ENCODE measurements at places on chromosomes 16 and 17. TPM values are rescaled to one million over a fixed set of nuclear protein-coding genes. Genes with fewer than 3 reads are reported as not detected.

RASL10B gene
- 0.11 TPM for total RNA-seq

DNA sequence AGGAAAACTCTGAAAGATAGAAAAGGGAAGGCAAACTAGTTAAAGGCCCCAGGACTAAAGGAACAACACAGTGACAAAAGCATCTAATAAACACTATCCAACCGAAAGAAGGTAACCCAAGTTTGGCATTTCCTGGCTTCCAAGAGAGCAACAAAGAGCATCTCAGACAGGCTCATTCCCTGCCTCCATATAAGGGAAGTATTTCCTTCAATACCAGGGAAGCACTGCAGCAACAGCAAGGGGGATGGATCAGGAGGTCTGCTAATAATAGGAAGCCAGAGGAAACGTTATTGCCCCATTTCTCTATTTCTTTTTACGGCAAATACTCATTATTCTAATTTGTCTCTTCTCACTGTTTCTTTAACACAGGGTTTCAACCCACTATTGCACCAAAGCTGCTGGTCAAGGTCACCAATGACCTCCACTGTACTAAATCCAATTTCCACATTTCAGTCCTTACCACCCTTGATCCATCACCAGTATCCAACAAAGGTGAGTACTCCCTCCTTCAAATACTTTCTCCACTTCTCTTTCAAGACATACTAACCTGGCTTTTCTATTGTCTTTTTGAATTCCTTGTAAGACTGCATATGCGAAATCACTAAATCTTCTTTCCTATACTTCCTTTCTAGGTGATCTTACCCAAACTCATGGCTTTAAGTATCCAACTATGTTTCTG is 86.1 kb downstream of the KANSL1 start:
- H3K36me3 ChIP-seq, result no peaks in the 10 kb centered on the region
- H3K27me3 ChIP-seq, result no peaks in the 10 kb centered on the region
- no peak for DNase-seq
- H3K27ac ChIP-seq, result no peak overlapping the region
- no peak overlapping the region for H3K4me3 ChIP-seq

DNA sequence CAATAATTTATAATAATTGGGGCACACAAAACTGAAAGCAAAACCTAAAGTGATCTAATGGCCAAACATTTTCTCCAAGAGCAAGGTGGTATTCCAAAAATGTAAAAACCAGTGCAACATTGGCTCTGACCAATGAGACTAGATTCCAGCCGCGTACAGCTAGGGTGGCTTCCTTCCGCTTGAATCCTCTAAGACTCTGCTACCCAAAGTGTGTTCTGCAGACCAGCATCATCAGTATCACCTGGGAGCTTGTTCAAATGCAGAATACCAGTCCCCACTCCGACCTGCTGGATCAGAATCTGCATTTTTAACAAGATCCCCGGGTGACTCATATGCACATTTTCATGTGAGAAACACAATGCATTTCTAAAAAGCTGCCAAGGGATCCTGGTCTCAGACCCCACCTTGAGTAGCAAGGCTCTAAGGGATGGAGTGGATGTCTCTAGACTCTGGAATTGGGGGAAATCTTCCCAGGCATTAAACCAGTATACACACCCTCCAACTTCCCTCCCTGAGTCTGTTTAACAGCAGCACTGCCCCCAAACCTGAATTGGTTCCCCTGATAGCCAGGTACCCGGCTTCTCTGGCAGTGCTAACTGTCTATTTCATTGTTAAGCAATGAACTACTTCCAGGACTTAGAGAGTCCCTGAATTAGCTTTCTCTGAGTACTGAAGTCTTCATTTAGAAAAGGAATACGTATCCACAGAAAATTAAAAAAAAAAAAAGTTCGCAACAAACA is 118.2 kb downstream of the HS3ST2 start:
- H3K4me1 ChIP-seq, result no peaks in the 10 kb centered on the region
- H3K27ac ChIP-seq, result no peak overlapping the region
- H3K4me3 ChIP-seq, result no peak overlapping the region
- no peaks in the 10 kb centered on the region for H3K36me3 ChIP-seq
- no peak for DNase-seq

GRCh38 chr17:46943501-46944393 is 20.8 kb downstream of the GOSR2 start:
- peaks cover 10% of the 10 kb centered on the region for H3K36me3 ChIP-seq
- H3K4me3 ChIP-seq, result no peak overlapping the region
- H3K4me1 ChIP-seq, result peaks cover 28% of the 10 kb centered on the region
- no peaks in the 10 kb centered on the region for H3K27me3 ChIP-seq
- DNase-seq, result peak; percentile 43
- H3K27ac ChIP-seq, result no peak overlapping the region

GRCh38 chr16:50197582-50197981 is 44.5 kb downstream of the TENT4B start:
- no peaks in the 10 kb centered on the region for H3K36me3 ChIP-seq
- no peak overlapping the region for H3K27ac ChIP-seq
- no peak for DNase-seq
- H3K27me3 ChIP-seq, result no peaks in the 10 kb centered on the region
- peaks cover 13% of the 10 kb centered on the region for H3K4me1 ChIP-seq
- no peak overlapping the region for H3K4me3 ChIP-seq

DNA sequence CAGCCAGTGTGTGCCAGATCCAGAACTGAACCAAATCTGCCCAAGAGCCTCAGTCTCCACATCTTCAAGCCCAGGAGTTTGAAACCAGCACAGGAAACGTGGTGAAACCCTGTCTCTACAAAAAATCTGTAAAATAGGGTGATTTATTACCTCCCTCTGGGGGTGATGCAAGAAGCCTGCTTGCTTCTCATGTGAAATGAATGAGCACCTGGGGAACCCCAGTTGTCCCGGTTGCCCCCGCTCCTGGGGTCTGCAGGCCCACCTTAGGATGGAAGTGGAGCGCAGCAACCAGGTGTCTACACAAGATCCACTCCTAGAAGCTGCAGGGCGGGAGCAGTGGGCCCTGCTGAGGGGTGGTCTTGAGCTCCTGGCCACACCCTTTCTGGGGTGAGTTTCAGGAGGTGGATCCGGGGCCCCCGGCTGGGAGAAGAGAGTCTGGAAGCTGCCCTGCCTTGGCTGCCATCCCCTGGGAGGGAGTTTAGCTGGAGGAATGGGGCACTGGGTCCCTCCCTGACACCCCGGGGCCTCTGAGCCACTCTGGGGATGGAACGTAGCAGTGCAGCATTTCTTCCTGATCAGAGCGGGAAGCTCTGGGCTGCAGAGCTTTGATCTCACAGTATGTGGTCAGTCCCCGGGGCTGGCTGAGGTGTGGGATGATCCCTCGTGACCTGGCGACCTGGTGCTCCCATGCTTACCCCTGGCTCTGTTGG is 117.8 kb downstream of the RAB11FIP4 start:
- H3K4me1 ChIP-seq, result no peaks in the 10 kb centered on the region
- no peak for DNase-seq
- no peaks in the 10 kb centered on the region for H3K27me3 ChIP-seq
- no peaks in the 10 kb centered on the region for H3K36me3 ChIP-seq
- no peak overlapping the region for H3K4me3 ChIP-seq

GNAO1 gene
- total RNA-seq, result 3.9 TPM

DNA sequence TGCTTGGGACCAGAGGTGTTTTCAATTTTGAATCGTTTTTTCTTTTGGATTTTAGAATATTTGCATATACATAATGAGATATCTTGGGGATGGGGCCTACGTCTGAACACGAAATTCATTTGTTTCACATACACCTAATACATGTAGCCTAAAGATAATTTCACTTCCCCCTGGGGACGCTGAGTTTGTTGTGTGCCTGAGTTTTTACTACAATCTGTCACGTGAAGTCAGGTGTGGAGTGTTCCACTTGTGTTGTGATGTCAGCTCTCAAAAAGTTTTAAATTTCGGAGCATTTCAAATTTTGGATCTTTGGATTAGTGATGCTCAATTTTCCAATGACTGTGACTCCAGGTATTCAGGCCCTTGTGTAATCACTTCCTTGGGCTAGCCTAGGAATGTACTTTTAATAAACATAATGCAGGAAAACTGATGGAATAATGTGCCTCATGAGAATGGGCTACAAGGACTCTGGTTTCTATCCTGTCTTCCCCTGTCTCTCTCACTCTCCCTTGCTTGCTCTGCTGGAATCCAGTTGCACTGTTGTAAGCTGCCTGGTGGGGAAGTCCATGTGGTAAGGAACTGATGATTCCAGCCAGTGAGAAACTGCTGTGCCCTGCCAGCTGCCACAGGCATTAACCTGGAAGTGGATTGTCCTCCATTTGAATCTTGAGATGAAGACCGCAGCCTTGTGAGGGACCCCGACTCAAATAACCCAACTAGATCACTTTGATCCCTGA is 403.8 kb downstream of the SHISA9 start:
- H3K27ac ChIP-seq, result peak overlapping the region; percentile 88
- no peak for DNase-seq
- no peaks in the 10 kb centered on the region for H3K36me3 ChIP-seq
- no peak overlapping the region for H3K4me3 ChIP-seq
- H3K4me1 ChIP-seq, result peaks cover 44% of the 10 kb centered on the region

GRCh38 chr17:81513753-81514488 is 1.3 kb upstream of the ACTG1 start:
- H3K36me3 ChIP-seq, result peaks cover 32% of the 10 kb centered on the region
- H3K4me3 ChIP-seq, result peak overlapping the region; percentile 76
- H3K27me3 ChIP-seq, result no peaks in the 10 kb centered on the region
- H3K27ac ChIP-seq, result peak overlapping the region; percentile 96
- H3K4me1 ChIP-seq, result peaks cover 23% of the 10 kb centered on the region

- no peak for DNase-seq
- no peak overlapping the region for H3K4me3 ChIP-seq
- no peak overlapping the region for H3K27ac ChIP-seq
- no peaks in the 10 kb centered on the region for H3K4me1 ChIP-seq
Measured at GRCh38 chr17:82400830-82401229, 17.3 kb upstream of the HEXD start.

DNA sequence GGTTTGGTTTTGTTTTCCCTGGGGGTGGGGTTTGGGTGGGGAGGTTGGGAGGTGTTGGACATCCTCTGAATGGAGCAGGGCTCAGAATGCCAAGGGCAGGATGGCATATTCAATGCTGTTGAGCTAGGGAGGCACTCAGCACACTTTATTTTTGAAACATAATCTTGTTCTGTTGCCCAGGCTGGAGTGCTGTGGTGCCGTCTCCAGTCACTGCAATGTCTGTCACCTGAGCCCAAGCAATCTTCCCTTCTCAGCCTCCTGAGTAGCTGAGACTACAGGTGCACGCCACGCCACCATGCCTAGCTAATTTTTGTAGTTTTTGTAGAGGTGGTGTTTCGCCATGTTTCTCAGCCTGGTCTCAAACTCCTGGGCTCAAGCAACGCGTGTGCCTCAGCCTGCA is 186.1 kb downstream of the RPTOR start:
- no peaks in the 10 kb centered on the region for H3K4me1 ChIP-seq
- no peak for DNase-seq
- H3K27ac ChIP-seq, result no peak overlapping the region
- no peak overlapping the region for H3K4me3 ChIP-seq

DNA sequence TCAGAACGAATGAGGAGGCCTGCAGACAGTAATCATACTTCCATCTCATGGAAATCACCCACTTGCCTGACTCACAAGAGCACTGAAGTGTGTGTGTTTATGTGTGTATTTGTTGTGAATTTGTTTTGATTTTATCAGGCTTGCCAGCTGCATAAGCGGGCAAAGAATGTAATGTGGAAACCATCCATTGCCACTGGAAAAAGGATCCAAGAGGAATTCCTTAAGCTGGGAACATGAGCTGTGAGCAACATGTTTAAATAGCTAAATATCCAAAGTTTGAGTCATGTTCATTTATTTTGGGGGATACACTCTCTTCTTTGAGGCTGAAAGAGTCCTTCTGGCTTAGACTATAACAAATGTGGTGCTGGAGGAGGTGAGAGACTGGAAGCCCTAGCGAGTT is 198.4 kb upstream of the TBX2 start:
- H3K27ac ChIP-seq, result no peak overlapping the region
- H3K4me3 ChIP-seq, result no peak overlapping the region
- DNase-seq, result no peak
- H3K27me3 ChIP-seq, result no peaks in the 10 kb centered on the region

JPT2 gene
- 199 TPM for total RNA-seq

DNA sequence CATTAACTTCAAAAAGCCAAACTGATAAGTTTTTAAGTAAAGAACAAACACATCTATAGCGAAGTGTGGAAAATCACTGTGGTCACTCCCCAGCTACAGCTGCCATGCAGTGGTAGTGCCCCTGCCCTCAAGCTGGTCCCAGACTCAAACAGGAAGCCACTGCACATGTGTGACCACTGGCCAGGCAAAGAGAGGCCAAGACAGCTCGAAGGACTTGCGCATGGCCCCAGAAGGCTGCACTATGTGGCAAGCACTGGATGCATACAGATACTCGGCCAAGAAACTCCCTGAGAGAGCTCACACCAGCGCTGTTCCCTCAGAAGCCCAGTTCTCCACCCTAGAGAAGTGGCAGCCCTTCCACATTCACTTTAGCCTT is 82.4 kb downstream of the ANKRD11 start:
- H3K4me3 ChIP-seq, result no peak overlapping the region
- H3K36me3 ChIP-seq, result no peaks in the 10 kb centered on the region
- no peaks in the 10 kb centered on the region for H3K27me3 ChIP-seq

GRCh38 chr17:1109606-1110540 is 69.9 kb downstream of the ABR start:
- H3K27ac ChIP-seq, result peak overlapping the region; percentile 97
- no peaks in the 10 kb centered on the region for H3K27me3 ChIP-seq
- H3K4me1 ChIP-seq, result peaks cover 55% of the 10 kb centered on the region
- peak overlapping the region; percentile 89 for H3K4me3 ChIP-seq
- peak; percentile 40 for DNase-seq

WFIKKN2 gene
- not detected for total RNA-seq

- H3K4me1 ChIP-seq, result peaks cover 14% of the 10 kb centered on the region
- H3K4me3 ChIP-seq, result no peak overlapping the region
- H3K36me3 ChIP-seq, result no peaks in the 10 kb centered on the region
- no peak overlapping the region for H3K27ac ChIP-seq
Measured at GRCh38 chr17:40824015-40824832, 1.8 kb upstream of the KRT10 start.

HID1 gene
- total RNA-seq, result 32.1 TPM

DNA sequence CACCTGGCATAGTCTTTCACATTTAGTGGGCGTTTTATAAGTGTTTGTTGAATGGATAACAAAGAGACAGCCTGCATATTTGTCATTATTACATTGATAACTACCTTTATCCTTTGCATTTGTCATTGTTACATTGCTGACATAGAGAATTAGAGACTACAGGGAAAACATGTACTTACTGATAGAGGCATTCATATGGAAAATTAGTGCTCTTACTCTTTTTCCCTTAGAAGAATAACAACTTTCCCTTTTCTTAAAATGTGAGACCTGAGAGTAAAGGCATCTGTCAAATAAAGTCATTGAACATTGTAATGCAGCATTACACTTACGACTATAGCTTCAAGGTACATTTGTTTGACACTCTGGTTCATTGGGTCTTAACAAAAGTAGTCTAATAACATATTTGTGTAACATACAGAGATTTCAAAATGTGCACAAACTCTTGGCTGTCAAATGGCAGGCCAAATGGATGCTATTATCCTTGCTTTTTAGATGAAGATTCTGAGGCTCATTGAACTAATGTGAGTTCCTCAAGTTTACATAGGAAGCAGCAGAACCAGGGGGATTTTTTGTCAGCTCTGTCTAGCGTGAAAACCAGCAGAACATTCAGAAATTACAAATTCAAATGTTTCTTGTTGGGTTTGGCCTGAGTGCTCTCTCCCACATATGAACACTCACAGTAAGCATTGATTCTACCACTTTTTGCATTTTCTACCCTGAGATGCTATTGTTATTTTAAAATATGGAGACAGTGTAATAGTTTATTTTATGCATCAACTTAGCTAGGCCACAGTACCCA is 28.5 kb downstream of the SMIM36 start:
- H3K27ac ChIP-seq, result no peak overlapping the region
- no peaks in the 10 kb centered on the region for H3K36me3 ChIP-seq
- DNase-seq, result peak; percentile 4

VTN gene
- not detected for total RNA-seq

Data from PC-9 (cell line).